ENCODE measurements at places on chromosomes 5 and 9.

DNA sequence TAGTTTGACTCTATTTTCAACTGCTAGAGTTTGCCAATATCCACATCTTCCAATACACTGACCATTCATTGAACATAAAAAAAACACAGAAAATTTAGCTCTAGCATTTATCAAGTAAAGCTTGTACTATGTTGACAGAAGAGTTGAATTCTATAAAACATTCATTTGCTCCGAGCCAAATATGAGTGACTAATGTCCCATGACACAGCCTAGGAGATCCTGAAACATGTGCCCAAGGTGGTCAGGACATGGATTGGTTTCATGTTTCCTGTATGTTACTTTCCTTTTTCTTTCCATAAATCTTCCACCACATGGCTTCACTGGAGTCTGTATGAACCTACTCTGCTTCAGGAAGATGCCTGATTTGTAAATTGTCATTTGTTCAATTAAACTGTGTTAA, 122.4 kb upstream of the PRDM9 start:
- no peak for DNase-seq

- DNase-seq, result peak; percentile 44
Measured at GRCh38 chr9:113274474-113275156, 757 bp downstream of the CDC26 start.

- DNase-seq, result no peak
Measured at GRCh38 chr5:32531885-32532520, 53.4 kb upstream of the SUB1 start.

GRCh38 chr5:98774192-98775033, 950 bp downstream of the RGMB start:
- DNase-seq, result no peak

GRCh38 chr5:172199446-172199845, 5.5 kb downstream of the EFCAB9 start:
- no peak for DNase-seq

- DNase-seq, result no peak
Measured at GRCh38 chr9:126490214-126490631, 123.5 kb upstream of the LMX1B start.

DNA sequence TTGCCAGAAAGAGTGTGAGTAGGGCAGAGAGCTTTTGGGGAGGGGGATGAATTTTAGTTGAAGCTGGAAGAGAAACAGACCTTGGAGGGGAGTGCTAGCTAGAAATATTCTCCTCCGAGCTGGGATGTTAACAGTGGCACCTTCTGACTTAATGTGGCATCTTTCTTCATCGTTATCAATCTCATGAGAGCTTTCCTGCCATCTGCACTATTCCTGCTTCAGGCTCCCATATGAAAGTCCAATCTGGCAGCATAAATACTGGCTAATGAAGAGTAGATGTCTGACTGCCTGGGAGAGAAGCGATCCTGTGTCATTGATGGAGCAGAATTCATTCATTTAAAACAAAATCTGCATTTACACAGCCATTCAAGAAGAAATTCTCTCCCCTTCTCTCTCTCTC, 284.5 kb downstream of the TMEM38B start:
- DNase-seq, result no peak

- DNase-seq, result no peak
Measured at GRCh38 chr9:71624728-71625127, 143.6 kb downstream of the CEMIP2 start.

- DNase-seq, result no peak
Measured at GRCh38 chr5:81995407-81995806, 23.6 kb downstream of the ATG10 start.

DNA sequence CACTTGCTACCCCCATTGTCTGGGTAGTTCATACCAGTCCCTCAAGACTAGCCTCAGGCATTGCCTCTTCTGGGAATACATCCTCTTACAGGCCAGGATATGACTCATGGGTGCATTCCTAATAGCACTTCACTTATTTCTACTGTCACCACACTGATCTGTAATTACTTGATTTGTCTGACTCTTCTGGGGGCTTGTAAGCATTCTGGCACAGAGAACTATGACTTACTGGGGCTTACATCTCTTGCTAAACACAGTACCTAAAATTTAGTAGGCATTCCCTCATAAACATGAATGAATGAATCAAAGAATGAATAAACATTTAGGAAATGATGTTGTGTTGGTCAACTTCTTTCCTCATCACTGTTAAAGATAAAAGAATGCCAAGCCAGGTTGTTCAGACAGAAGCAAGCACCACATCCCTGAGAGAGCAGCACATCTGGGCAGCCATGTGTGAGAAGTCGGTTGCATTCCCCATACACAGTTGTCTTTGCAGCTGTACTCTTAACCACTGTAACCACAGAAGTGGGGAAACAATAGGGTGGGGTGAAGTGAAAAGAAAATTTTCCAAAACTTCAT, 27.6 kb downstream of the IL7R start:
- DNase-seq, result no peak

DNA sequence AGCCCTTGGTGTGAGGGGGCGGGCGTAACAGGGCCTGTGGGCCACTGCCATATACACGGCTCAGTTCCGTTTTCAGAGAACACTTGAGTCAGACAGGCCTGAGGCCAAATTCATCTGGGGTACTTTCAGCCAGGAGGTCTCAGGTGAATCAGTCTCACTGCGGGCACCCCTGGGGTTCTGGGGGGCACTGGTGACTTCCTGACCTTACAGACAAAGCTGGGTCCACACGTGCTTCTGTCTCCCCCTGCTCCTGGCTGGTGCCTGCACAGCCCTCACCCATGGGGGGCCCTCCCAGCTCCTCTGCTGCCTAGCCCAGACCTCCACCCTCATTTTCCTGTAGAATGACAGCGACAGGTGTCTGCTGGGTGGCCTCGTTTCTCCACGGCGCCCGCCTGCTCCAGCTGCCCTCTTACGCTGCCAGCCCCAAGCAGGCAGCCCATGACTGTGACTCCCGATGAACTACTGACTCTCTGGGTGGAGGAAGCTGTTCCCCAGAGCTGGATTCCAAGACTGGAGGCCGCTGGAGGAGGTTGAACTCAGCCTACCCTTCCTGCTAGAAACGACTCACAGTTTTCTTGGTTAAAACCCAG, 374.1 kb upstream of the IRX4 start:
- DNase-seq, result no peak

GRCh38 chr9:20191228-20191840, 402.5 kb upstream of the SLC24A2 start:
- DNase-seq, result no peak

GRCh38 chr5:157443041-157443549, 16.9 kb upstream of the NIPAL4 start:
- DNase-seq, result no peak

- no peak for DNase-seq
Measured at GRCh38 chr5:20276061-20276958, 288.3 kb upstream of the CDH18 start.

GRCh38 chr9:93810028-93810971, 144.9 kb downstream of the BARX1 start:
- DNase-seq, result no peak

DNA sequence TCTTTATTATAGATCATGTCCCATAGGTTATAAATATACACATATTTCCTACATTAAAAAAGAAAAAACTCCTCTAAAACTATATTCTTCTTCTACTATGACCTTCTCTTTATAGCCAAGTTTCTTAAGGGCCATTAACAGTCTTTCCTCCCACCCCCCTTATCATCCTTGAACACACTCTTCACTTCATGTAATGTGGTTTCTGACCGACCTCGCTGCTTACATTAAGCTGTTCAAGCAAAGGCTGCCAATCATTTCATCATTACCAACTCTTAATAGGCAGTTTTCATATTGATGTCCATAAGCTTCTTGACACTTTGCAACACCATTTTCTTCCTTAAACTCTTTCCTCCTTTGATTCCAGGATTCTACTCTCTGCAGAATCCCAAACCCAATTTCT, 283.0 kb upstream of the PCSK5 start:
- no peak for DNase-seq

GRCh38 chr9:100083448-100084127, 15.2 kb downstream of the ERP44 start:
- no peak for DNase-seq

DNA sequence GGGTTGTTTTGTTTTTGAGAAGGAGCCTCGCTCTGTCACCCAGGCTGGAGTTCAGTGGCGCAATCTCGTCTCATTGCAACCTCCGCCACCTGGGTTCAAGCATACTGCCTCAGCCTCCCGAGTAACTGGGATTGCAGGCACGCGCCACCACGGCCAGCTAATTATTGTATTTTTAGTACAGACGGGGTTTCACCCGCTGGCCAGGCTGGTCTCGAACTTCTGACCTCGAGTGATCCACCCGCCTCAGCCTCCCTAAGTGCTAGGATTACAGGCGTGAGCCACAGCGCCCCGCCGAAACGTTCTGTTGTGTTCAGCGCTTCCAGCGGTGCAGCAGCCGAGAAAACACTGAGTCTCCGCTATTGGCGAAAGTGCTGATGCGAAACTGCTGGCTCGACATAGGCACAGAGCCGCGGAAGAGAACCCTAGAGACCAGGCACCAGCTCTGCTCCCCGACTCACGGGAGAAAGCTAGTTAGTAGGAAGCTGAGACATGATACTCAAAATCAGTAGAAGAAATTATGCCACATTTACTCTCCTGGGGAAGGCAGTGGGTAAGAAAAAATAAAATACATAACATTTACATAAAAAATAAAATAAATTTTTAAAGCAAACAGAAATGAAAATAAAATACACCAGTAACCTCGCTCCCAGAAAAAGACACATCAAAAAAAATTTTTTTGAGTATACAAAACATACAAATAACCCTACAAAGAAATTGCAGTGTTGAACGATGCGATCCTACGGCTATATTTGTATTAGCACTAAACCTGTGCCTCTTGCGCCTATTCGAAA, 31.6 kb downstream of the ANXA2R start:
- peak; percentile 69 for DNase-seq

GRCh38 chr5:1032551-1033027, 24.0 kb downstream of the NKD2 start:
- DNase-seq, result no peak

- no peak for DNase-seq
Measured at GRCh38 chr5:72326306-72326649, 6.1 kb downstream of the PTCD2 start.

Measured in NCI-H1417 treated with DMSO at 0.1 percent for 48 hours (cell line).